Tongue (tissue), 3 donors: ENCODE measurements at places on chromosomes 1 and 21. TPM values are rescaled to one million over a fixed set of nuclear protein-coding genes. Genes with fewer than 3 reads are reported as not detected.

CFAP107 gene
- total RNA-seq: not detected

UMODL1 gene
- 0.10 TPM for total RNA-seq

HEYL gene
- total RNA-seq: 12.4 TPM

ICOSLG gene
- total RNA-seq: 3.1 TPM

CAMSAP2 gene
- total RNA-seq: 53.6 TPM

RNF207 gene
- total RNA-seq: 22.0 TPM

GART gene
- 88.2 TPM for total RNA-seq

TINAGL1 gene
- total RNA-seq: 56.0 TPM

CFHR2 gene
- total RNA-seq: not detected

ZBTB21 gene
- total RNA-seq: 10.7 TPM

ITLN2 gene
- total RNA-seq: not detected

SLAMF9 gene
- not detected for total RNA-seq

LCE1D gene
- total RNA-seq: not detected

ARHGEF10L gene
- total RNA-seq: 39.9 TPM

SAMSN1 gene
- total RNA-seq: 1.4 TPM

LCE2B gene
- total RNA-seq: not detected

NDUFV3 gene
- total RNA-seq: 57.1 TPM

ARID4B gene
- 54.7 TPM for total RNA-seq

C1orf56 gene
- total RNA-seq: 2.9 TPM

TMEM200B gene
- total RNA-seq: 11.0 TPM
